CD4-positive, CD25-positive, alpha-beta regulatory T cell (primary cell): ENCODE measurements at places on chromosomes 6 and 20. TPM values are rescaled to one million over a fixed set of nuclear protein-coding genes. Genes with fewer than 3 reads are reported as not detected.

The PBOV1 gene
- polyA plus RNA-seq, result not detected

The SPATS1 gene
- polyA plus RNA-seq, result not detected

The UST gene
- polyA plus RNA-seq, result 2.9 TPM

The KIF25 gene
- not detected for polyA plus RNA-seq

The OPN5 gene
- not detected for polyA plus RNA-seq

The SYNDIG1 gene
- not detected for polyA plus RNA-seq

The PAK5 gene
- not detected for polyA plus RNA-seq
